Spleen (tissue), 13 donors: ENCODE measurements at places on chromosomes 7 and 10. TPM values are rescaled to one million over a fixed set of nuclear protein-coding genes. Genes with fewer than 3 reads are reported as not detected.

CCL24 gene
- 39.5 TPM for total RNA-seq

REEP3 gene
- total RNA-seq = 18.7 TPM

SLC18A3 gene
- total RNA-seq = not detected

ZNF117 gene
- total RNA-seq = 16.5 TPM

IL15RA gene
- total RNA-seq = 37.4 TPM

SSBP1 gene
- 111 TPM for total RNA-seq

NKX2-3 gene
- total RNA-seq = 28.3 TPM

SDK1 gene
- 54.1 TPM for total RNA-seq

SPDYE3 gene
- not detected for total RNA-seq

ANKRD2 gene
- total RNA-seq = not detected
